Heart left ventricle (tissue), 16 donors: ENCODE measurements at places on chromosomes 3 and 15. TPM values are rescaled to one million over a fixed set of nuclear protein-coding genes. Genes with fewer than 3 reads are reported as not detected.

- no peak for DNase-seq
Measured at GRCh38 chr3:139199421-139200010, 144.3 kb upstream of the MRPS22 start.

DNA sequence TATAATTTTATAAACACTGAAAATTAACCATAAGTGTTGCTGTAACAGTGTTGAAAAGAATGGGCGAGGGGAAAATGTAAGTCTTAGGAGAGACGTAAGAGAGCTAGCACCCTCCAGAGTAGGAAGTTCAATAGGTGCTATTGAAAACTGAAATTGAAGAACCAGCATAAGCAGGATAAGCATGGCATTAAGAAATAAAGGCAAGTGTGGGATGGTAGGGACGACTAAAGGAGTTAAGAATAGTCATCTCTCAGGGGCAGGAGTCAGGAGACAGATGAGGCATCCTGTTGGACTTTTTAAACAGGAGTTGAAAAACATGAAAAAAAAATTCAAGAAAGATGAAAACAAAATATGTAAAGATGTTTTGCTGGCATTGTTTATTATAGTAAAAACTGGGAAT is 43.5 kb downstream of the ABHD2 start:
- no peak for DNase-seq

- no peak for DNase-seq
Measured at GRCh38 chr15:81195339-81195864, 1.3 kb upstream of the IL16 start.

Gene KLF15
- 70.6 TPM for polyA plus RNA-seq

Gene MAGEL2
- polyA plus RNA-seq = 0.04 TPM

GRCh38 chr15:87522997-87523396 is 733.5 kb downstream of the NTRK3 start:
- no peak for DNase-seq

- DNase-seq = no peak
Measured at GRCh38 chr15:37900326-37901221, 33.9 kb upstream of the TMCO5A start.

Gene RAMAC
- polyA plus RNA-seq = 13.9 TPM

DNA sequence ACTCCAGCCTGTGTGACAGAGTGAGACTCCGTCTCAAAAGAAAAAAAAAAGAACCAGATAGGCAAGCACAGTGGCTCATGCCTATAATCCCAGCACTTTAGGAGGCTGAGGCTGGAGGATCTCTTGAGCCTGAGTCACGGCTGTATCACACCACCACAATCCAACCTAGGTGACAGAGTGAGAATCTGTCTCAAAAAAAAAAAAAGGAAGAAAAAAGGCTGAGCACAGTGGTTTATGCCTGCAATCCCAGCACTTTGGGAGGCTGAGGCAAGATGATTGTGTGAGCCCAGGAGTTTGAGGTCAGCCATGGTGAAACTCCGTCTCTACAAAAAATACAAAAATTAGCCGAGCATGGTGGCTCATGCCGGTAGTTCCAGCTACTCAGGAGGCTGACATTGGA is 5.6 kb upstream of the NICN1 start:
- no peak for DNase-seq

DNA sequence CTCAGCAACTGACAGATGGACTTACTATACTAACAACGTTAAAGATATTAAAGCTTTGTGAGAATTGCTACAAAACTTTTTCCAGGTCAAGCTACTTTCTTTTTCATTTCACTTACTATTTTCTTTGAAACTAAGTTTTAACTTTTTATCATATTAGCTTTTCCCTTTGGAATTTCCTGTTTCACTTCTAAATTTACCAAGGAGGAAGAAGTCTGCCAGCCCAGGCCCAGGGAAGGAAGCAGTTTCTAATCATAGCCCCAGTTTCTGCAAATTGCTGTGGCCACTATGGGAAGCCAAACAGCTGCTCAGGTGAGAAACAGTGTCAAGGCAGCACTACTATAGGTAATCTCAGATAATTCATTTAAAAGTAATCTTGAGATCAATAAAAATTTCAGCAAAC is 18.4 kb downstream of the CYFIP1 start:
- DNase-seq = no peak

DNA sequence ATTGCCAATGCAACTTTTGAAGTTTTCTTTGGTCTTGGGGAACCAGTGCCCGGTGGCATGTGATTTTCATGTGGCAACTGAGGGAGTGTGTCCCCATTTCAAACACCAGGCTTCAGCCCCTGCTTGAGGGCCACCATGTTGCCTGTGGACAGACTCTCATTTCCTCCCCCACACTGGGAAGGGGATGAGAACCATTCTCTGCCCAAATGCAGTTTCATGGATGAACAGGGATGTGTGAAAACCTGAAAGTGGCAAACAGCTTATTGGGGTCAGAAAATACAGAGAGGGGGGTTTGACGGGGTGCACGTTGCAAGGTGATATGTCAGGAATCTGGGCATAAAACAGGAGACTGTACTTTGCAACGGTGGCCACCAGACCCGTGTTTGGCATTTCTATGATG is 6.3 kb downstream of the FAM107A start:
- no peak for DNase-seq

GRCh38 chr3:42518800-42519567 is 16.5 kb downstream of the VIPR1 start:
- no peak for DNase-seq

Gene CYP1A2
- polyA plus RNA-seq = not detected

Gene PARP15
- 1.1 TPM for polyA plus RNA-seq

Gene PRSS50
- 0.06 TPM for polyA plus RNA-seq

- no peak for DNase-seq
Measured at GRCh38 chr3:98552232-98553020, 20.6 kb downstream of the GPR15 start.

Gene BUB1B
- 0.11 TPM for polyA plus RNA-seq

GRCh38 chr3:17135696-17136095 is 250.9 kb downstream of the PLCL2 start:
- DNase-seq = no peak

GRCh38 chr15:63233667-63234423 is 43.6 kb upstream of the APH1B start:
- no peak for DNase-seq

Gene EPHA3
- polyA plus RNA-seq = 1.3 TPM

- DNase-seq = no peak
Measured at GRCh38 chr3:89344076-89344475, 236.7 kb downstream of the EPHA3 start.

DNA sequence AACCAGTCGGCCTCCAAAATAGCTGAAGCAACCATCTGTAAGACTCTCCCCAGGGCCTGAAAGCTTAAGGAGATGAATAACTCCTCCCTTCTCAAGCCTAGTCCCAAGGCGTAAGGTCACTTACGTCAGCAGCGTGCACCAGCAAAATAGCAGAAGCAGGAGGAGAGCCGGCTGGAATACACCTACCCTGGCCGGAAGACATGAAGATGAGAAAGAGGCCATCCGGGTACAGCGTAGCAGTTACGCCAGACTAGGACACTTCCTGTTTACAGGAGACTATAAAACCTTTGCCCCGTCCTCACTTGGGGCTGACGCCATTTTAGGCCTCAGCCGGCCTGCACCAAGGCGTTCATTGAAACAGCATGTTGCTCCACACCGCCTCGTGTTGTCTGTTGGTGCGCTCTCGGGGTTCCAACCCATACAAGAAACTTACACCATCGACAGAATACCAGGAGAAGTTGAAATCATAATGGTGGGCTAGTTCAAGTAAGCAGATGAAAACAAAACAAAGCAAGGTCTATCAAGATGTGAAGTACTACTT is 2.5 kb downstream of the CFAP92 start:
- no peak for DNase-seq

Gene CEMIP
- 0.08 TPM for polyA plus RNA-seq

GRCh38 chr15:63553388-63553791 is 43.8 kb upstream of the FBXL22 start:
- peak; percentile 31 for DNase-seq

Gene MED12L
- polyA plus RNA-seq = 0.08 TPM

Gene AADAC
- not detected for polyA plus RNA-seq

Gene GPR27
- polyA plus RNA-seq = 0.69 TPM

- peak; percentile 63 for DNase-seq
Measured at GRCh38 chr15:82317091-82317489, 32.2 kb downstream of the GOLGA6L10 start.

GRCh38 chr3:37715358-37715757 is 146.3 kb upstream of the CTDSPL start:
- no peak for DNase-seq

GRCh38 chr3:163957072-163957471 is 1121.2 kb downstream of the SI start:
- no peak for DNase-seq

- DNase-seq = no peak
Measured at GRCh38 chr15:67050062-67050461, 15.3 kb upstream of the SMAD3 start.

Gene BSN
- 0.19 TPM for polyA plus RNA-seq

DNA sequence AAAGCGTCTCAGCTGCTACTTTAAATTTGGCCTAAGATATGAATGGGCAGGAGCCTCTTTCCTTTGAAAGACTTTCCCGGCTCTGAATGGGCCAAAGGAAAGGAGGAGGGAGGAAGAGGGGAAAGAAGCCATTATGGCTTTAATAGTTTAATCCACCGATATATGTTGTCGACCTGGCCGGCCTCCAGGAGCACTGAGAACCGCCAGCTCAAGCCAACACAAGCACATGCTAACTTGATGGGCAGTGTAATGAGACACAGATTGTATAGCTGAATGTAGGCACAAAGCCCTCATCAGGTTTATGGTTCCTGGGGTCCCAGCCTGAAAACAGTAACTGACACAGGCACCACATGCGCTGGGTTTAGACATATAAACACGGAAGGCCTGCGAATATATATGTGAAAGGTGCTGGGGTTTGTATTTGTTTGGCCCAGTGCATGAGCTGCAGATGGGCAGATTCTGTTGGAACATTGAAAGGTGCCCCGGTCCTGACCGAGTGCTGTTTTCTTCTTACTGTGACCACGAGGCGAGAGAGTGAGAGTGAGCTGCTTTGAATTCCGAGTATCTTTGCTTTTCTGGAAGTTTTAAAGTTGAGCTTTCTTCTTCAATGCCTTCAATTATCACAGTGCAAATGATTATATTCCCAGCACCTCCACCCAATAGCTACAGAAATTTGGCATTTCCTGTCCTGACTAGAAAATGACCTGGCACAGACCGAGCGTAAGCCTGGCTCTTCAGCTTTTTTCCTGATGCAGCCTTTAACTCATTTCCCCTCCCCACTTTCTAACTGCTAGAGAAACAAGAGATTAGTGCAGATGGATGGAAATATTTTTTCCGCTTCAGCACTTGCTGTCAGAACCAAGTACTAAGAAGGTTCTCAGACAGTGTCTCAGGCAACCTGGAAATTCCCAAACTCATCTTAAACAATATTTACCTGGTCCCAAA is 267.3 kb downstream of the RORA start:
- DNase-seq = no peak

DNA sequence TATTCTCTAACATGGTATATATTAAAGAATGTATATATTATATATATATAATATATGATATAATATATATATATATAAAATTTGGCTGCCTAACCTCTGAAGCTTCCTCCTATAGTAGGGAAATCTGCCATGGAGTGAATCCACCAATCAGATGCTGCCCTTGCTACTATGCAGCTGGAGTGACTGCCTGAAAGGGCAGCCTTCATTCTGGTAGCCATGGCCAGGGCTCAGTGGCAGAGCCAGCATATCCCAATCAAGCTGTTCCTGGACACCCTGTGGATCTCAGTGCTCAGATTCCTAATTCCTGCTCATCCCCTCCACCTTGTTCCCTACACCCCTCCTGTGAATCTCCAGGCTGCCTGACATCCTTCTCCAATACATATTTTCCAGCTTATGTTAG is 2.2 kb upstream of the SH3GL3 start:
- no peak for DNase-seq

- DNase-seq = no peak
Measured at GRCh38 chr3:171328419-171329082, 131.7 kb downstream of the TNIK start.

DNA sequence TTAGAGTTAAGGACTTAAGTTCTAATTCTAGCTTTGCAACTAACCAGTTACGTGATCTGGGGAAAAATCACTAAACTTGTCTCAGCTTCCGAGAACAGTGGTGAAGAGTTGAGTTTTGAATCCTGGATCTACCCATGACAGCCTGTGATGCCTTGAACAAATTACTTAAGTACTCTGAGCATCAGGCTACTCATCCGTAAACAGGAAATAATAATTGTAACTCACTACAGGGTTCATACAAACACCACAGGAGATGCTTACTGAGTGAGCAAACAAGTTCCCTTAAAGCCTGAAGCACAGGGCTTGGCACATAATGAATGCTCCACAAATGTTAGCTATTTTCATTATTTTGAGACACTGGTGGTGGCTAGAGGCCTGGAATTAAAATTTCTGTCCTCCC is 158.8 kb downstream of the ERC2 start:
- no peak for DNase-seq

DNA sequence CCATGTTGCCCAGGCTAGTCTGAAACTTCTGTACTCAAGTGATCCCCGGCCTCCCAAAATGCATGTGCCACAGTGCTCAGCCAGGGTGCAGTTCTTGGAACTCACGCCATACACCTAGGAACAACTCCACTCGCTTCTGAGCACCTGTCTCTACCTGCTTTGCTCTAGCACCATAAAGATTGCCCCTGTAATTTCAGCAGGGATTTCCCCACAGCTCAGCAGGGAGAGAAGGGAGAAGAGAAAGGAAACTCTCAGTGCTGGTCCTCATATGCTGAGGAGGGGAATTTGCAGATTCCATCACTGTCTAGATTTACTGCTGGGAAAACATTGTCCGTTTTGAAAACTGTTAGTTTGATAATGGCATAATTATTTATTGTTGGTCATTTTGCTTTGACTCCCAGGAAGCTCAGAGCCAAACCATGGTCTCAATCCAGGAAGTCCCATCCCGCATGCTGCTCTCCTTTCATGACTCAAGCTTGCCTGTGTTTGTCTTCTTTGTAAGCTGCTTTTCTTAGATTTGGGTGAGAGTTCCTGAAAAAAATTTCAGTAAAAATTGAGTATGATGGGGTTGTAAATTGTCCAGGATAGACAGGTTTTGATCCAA is 24.2 kb downstream of the TRIM71 start:
- DNase-seq = no peak

- no peak for DNase-seq
Measured at GRCh38 chr3:98798820-98799219, 35.7 kb downstream of the ST3GAL6 start.

Gene IGDCC3
- polyA plus RNA-seq = 0.07 TPM

GRCh38 chr15:81379269-81379668 is 5.3 kb upstream of the TMC3 start:
- DNase-seq = no peak

DNA sequence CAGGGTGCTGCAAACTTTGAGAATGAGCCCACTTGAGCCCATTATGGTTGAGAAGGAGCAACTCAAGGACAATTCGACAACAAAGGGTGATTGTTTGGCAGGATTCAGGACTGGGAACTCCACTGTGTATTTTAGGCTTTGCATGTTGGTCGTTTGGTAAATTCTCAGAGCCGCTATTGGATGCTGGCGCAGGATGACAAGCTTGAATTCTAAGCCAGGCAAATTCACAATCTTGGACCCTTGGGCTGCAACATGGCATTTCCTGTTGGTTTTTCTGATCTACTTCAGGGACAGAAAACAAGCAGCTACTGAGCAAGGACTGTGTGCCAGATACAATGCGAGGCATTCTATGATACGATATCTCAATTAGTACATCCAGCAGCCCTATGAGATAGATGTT is 82.8 kb downstream of the RYR3 start:
- no peak for DNase-seq
